ENCODE measurements at places on chromosomes 16 and 17.

DNA sequence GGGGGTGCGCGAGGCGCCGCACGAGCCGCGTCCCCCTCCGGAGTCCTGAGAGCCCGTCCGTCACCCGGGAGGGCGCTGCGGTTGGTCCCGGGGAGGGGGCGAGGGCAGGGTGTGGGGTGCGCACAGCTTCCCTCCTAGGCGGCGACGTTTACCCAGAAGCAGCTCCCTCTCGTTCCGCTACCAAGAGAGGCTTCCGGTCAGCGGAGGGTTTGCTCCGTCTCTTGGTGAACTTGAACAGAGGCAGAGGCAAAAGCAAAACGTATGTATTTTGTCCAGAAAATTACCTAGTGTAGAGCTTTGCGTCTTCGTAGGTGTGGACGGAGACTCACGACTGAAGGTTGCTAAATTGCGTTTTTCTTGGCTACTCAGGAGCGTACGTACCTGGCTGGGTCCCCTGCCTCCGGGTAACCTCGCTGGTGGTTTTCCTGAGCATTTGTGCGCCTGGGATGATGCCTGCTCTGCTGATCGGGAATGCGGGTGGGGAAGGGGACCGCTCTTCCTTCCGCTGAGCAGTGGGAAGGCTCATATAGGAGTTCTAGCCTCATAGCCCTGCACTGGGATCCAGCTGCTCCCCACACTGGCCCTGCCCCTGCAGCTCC lies 833 bp downstream of the WSCD1 start:
- no peak for DNase-seq

DNA sequence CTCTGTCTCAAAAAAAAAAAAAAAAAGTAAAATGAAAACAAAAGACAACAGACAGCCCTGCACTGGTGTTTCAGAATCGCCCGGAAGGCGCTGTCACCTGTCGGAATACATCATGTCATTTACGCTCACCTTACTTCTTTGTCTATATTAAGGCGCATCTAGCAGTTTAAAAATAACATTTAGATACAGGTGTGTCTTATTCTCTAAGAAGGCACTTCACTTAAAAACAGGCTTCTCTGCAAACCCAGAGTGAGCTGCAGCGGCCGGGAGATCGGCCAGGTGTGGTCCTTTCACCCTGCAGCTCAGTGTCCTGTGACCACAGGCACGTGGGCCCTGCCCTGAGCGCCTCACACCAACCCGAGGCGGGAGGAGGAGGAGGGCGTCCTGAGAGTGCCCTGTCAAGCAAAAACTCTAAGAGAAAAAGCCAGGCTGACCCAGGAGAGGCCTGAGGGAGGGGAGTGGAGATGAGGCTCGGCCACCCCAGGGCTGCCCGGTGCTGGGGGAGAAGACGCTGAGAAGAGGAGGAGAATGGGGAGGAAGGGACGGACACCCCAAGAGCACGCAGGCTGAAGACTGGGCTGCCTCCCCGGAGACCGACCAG lies 3.3 kb upstream of the LMF1 start:
- no peak for DNase-seq

DNA sequence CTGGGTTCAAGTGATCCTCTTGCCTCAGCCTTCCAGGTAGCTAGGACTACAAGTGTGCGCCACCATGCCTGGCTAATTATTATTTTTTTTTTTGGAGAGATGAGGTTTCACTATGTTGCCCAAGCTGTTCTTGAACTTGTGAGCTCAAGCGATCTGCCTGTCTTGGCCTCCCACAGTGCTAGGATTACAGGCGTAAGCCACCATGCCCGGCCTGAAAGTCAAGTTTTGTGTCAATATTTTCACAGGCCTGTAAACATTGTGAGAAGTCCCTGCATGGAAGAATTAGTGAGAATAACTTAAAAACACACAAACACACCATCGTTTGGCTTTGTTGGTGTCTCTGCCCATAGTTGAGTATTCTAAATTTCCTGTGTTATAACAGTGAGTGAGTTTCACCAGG lies 22.2 kb downstream of the NUP85 start:
- DNase-seq = no peak

GRCh38 chr17:62822080-62822904 lies 14.2 kb upstream of the MARCHF10 start:
- DNase-seq = no peak

DNA sequence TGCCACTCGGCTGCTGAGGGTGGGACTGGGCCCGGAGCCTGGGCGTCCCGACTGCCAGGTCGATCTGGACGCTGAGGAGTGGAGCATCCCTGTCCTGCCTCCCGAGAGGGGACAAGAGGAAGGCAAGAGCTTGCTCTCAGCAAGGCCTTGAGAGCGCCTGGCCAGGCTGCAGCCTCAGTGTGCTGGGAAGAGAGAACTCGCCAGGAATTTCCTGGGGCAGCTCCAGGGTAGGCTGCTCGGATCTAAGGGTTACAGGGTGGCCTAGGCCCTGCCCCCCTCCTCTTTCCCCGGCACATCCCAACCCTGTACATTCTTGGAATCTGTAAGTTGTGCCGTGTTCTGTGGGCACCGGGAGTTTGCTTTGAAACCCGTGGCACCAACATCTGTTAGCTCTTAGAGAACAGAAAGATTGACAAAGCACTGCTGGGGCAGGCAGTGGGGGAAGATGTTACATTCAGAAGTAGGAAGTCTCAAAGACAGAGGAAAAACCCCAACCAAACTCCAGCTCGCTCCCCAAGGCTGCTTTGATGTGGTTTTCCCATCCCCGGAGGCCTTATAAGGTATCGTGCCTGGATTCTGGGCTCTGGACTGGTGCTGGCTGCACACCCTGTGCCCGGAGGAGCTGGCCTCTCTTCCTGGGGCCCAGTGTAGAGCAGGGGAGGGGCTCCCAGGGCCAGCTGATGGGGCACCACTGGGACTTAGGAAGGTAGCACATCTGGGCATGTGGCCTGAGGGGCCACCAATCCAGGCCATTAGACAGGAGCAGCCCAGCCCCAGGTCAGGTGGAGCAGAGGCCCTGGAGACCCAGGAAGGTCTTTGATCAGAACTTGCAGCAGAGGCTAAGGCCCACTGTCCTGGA lies 55.2 kb downstream of the NKD1 start:
- DNase-seq = no peak

- no peak for DNase-seq
Observed at GRCh38 chr16:85991425-85991824, 92.5 kb downstream of the IRF8 start.

DNA sequence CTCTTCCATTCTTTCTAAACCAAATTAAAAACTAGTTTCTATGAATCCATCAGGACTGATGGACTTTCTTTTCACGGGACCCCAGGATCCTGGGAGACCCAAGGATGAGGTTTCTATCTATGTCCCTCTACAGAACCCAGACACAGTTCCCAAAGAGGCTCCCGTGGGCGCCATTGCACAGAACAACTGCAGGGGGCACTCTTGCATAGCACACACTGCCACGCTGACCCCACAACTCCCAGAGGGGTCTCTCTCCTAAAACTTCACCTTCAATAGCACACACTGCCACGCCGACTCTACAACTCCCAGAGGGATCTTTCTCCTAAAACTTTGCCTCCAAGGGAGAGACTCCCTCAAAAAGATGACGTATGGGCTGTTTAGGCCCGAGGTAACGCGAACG lies 9.0 kb downstream of the ABR start:
- DNase-seq = no peak

DNA sequence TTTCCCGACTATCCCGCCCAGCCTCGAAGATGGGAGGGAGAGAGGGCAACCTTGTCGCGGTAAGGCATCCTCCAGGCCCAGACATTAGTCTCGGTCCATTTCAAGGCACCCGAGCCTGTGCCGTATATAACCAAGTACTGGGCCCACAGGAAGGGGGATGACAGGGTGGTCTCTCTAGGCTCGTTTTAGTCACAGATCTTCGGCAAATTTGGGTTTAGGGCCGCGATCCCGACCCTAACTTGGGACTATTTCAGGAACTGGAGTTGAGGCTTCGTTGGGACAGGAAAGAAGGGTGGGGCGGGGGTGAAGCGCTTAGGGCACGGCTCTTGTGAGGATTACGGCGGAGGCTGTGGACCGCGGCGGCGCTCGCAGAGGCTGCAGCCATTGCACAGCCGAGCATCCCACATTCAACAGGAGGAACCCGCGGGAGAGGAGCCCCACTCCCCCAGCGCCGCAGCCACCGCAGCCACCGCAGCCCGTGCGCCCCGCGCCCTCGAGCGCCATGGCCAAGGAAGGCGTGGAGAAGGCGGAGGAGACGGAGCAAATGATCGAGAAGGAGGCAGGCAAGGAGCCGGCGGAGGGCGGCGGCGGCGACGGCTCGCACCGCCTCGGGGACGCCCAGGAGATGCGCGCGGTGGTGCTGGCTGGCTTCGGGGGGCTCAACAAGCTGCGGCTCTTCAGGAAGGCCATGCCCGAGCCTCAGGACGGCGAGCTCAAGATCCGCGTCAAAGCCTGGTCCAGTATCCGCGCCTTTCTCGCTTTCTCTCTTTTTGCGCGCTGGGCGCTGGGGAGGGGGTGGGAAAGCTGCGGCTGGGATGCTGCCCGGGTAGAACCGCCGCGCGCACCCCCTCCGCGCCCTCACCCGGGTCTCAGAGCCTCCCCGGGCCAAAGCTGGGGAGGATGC lies at the start of gene VAT1L:
Gene VAT1L, plus strand, starts transcription at position 384 of the 904 bp plus-strand sequence. Its CDS starts 119 bp downstream, at position 503.
- no peak for DNase-seq

DNA sequence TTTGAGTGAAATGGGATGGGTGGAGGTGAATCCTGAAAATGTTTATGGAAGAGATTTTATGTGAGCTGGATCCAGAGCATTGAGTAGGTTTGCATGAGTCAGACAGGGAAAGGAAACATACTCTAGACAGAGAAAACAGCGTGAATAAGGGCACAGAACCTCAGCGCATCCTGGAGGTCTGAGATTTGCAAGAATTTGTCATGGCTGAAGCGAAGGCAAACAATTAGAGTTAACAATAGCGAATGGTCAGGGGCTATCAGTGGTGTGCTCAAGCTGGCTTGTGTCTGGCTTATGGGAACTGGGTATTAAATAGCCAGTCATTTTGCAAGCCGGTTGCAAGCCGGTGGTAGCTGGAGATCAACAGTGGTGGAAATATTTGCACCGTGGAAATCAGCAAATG lies 36.4 kb downstream of the MAP2K6 start:
- no peak for DNase-seq

GRCh38 chr17:79473876-79474440 lies 136.9 kb downstream of the RBFOX3 start:
- no peak for DNase-seq

- no peak for DNase-seq
Observed at GRCh38 chr17:77297693-77298666, 157.2 kb downstream of the SEC14L1 start.

DNA sequence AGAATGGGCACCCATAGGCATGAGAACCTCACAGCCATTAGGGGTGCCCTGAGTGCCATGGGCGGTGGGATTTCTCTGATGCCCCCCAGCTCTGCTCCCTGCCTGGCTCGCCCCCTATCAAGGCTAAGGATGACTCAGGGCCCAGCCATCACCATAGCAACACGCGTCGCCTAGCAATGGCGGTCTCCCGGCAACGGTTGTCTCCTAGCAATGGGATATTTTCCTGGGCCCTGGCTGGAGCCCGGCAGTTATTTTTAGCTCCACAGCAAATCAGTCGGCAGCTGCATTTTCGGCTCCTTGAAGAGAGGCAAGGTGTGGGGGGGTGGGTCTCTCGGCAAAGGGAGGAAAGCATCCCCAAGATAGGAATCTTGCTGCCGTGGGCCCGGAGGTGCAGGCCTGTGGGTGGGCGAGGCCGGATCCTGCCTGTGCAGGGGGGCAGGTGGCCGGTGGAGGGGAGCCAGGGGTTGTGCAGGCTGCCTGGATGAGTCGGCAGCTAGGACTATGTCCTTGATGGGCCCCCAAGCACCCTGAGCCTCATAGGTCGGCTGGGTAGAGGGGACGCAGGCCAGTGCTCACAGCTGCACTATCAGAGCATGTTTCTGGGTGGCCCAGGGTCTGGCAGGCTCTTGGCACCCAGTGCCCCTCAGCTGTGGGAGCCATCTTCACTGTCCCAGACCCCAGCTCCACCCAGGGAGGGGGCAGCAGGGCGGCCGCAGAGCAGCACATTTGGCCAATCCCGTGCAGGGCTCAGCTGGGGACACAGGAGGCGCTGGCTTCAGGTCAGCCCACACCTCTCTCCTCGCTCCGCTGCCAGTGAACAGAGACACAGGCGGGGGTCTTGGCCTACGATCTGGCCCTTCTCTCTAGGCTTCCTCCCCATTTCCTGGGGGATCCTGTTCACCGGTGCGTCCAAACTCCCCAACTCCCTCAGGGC lies 4.2 kb upstream of the FBXL16 start:
- no peak for DNase-seq

DNA sequence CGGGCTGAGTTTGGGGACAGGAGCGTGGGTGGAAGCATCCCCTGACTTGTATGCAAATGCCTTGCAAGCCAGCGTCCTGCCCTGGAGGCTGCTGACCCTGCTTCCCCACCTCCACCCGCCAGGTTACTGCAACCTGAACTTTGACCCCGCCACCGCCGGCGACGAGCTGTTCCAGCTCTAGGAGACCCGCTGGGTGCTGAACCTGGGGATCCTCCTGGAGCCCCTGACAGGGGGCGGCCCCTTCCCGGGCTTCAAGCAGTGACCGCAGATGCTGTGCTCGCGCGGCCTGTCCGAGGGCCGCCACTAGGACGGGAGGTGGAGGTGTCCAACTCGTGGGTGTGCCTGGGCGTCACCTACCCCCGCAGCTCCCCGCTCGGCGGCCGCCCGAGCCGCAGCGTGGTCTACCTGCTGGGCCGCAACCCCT lies 10.7 kb upstream of the SLC16A5 start:
- DNase-seq = no peak

DNA sequence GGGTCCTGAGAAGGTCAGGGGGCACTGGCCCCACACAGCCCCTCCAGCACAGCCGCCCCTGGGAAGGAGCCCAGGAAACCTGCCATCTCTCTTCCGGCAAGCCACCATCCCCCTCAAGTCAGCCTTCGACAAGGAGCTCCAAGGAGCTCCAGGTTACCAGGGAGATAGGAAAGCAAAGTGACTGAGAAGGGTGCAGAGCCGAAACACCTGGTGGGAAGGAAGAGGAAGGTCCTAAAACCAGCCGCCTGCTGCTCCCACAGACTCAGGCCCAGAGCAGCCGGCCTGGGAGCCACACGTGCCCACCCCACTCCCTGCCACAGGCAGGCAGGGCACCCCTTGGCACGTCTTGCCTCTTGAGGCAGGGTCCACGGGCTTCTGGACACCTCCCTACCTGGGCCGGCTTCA lies 80.7 kb downstream of the TIMM22 start:
- DNase-seq = no peak

GRCh38 chr17:68526548-68526947 lies 14.3 kb downstream of the PRKAR1A start:
- DNase-seq = no peak

DNA sequence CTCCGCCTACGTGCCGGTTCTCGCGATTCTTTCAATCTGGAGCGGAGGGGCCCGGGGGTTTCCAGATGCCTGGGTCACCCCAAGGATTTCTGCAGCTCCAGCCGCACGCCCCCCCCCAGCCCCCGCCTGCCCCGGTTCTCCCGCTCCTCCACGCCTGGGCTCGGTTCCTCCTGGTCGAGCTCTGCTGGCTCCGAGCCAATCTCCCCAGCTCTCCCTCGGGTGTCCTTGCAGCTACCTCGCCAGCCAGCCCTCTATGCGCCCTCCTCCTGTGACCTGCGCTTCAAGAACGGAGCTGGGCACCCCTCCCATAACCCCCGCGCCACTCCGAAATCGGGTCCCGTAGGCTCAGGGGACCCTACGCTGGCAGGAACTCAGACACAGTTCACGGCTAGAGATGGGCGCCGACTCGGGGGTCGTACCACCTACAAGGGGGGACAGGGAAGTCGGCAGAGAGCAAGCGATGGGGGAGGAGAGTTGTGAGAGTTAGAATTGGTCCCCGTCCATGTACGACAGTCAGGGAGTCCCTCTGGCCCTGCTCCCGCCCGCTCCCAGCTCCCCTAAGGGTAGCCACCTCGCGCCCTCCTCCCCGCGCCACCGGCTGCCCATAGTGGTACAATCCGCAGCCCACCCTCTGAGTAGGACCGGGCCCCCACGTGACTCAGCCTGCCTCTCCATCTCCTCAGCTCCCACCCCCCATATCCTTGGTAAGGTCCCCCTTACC lies 961 bp downstream of the FGF11 start:
- DNase-seq = no peak

GRCh38 chr16:803754-804080 lies 3.2 kb upstream of the GNG13 start:
- DNase-seq = no peak

Data from stimulated activated CD4-positive, alpha-beta T cell treated with anti-CD3 and anti-CD28 coated beads, Interleukin-1b, Interleukin-23, amount 100 ng/mL, for 24 hours (primary cell).